Transverse colon (tissue), 4 donors: ENCODE measurements at places on chromosomes 3 and 15. TPM values are rescaled to one million over a fixed set of nuclear protein-coding genes. Genes with fewer than 3 reads are reported as not detected.

EPHB3 gene
- 4.1 TPM for total RNA-seq

TMA7 gene
- total RNA-seq = 279 TPM

ALPK3 gene
- total RNA-seq = 1.7 TPM

ADGRG7 gene
- 10.8 TPM for total RNA-seq

GOLGA6B gene
- total RNA-seq = not detected
